ENCODE measurements at places on chromosomes 2 and 18.

DNA sequence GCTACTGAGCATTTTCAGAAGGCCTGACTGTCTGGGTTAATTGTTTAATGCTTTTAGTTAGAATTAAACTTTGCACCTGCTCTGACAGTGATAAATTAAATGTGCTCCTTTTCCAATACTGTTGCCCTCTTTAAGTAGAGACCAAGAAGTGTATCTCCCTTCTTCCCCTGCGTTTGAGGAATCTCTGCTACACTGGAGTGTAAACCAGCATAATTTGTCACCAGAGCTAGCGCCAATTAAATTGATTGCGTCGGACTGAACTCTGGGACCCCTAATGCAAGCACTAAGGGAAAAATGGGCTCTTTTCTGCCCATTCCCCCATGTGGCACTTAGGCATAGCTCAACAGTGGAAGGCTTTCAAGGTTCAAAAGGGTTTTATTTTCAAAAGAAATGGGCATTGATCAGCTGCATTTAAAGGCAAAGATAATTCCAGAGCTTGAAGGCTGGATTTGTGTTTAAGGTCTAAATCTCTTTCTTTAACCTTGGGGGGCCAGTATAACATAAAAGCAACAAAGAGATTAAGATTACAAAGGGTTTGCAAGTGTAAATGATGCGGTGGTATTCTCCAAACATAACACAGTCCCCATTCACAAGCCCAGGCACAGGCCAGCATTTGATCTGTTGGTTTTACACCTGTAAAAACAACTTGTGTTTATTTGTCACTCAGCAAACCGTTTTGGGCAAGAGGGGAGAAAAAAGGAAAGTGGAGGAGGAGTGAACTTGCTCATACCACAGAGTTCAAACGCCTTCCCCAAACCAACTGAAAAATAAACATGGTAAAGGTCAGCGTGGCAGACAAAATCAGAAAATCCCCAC lies 427.6 kb downstream of the BCL11A start:
- no peak for DNase-seq

DNA sequence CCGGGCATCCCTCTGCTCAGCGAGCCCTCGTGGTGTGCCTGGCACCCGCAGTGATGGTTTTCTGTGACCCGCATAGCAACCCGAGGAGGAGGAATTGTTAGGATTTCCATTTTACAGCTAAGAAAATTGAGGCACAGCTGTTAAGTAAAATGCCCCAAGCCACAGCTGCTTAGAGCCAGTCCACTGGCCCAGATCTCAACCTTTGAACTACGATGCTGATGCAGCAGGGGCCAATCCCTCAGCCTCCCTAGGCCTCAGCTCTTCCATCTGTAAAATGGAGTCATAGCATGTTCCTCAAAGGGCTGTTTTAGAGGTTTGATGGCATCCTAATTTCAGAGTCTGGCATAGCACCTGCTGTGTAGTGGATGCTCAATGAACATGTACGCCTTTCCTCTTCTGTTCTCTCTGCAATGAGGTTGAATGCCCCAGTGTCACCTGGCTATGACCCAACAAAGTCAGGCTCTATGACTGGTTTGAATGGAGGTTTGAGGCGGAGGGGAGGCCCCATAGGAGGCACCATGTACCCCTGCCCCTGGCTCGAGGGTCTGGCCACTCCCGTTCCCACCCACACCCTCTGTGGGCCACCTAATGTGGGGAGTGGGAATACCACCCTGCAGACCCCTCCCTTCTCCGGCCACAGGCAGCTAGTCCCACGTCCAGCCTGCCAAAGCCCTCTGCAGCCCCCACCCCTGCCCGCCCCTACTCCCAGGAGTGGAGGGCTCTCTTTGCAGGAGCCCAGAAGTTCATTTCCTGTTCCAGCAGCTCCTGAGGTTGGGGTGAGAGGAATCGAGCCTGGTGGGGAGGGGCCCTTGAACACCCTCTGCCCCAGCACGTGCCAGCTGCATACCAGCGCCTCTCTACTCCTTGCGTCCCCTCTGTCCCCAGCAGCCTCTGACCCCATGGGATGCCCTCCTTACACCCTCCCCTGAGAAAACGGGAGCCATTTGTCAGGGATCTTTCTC lies 31.0 kb downstream of the INHBB start:
- DNase-seq = no peak

- DNase-seq = no peak
Observed at GRCh38 chr2:18198677-18199076, 320.2 kb downstream of the KCNS3 start.

DNA sequence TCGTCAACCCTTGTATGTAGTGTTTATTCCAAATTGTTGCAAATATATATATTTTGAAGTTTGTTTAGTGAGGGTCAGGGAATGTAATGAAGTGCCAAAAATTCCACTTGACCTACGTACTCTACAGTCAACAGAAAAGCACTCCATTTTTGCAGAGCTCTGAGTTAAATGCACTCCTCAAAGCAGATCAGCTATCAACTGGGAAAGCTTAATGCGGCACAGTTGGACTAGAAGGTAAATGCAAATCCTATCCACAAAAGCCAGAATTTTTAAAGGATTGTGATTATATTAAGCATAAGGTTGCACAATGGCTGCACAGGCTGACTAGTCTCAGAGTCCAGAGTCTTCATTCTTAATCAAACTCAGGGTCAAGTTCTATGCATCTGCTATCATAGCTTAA lies 577.1 kb downstream of the ARHGAP15 start:
- DNase-seq = no peak

GRCh38 chr2:65022189-65022588 lies 33.0 kb downstream of the SLC1A4 start:
- no peak for DNase-seq

DNA sequence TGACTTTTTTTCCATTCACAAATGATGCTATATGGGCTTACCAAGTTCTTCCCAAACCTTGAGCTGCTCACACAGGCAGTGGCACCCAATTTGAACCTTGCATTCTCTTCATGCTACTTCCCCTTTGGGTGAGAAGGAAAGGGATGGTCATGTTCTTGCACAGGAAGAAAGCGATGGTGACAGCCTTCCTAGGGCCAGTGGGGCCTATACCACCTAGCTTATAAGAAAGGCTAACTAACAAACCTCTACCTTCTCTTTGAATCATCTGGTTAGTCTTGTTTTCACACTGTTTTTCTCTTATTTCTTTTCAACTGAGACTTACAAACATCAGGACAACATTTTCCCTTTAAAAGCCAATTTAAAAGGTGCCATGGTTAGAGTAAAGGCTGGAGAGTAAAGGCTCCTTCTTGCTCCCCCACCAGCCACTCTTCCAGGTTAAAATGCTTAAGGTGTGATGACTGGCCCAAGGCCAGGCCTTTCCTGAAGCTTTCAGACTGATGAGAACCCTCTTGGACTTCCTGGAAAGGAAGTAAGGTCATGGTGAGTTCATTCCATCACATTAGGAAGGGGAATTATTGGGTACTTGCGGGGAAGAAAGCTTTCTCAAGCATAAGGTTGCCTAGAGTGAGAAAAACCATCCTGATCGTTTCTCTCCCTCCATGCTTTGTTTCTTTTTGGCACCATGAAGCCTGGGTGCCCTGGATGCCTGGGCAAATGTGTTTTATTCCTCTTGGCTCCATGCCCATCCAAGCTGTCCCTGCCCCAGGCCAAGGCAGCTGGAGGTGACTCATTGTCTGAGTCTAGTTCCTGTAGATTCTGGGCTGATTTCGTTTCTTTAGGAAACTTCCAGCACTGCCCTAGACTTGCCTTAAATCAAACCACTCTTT lies 41.4 kb upstream of the ITGB6 start:
- DNase-seq = no peak

DNA sequence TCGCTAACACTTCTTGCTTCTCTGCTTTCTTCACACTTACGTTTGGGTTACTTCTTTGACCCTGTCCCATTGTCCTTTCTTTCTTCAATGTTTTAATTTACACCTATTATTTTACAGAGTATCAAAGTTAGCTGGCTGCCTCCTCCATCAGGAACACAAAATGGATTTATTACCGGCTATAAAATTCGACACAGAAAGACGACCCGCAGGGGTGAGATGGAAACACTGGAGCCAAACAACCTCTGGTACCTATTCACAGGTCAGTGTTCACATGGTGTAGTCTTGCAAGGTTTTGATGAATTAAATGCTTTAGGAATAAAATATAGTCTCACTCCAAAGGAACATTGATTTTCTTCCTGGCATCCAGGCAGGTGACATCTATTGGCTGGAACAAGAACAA lies 919.0 kb downstream of the MBD2 start:
- DNase-seq = no peak

DNA sequence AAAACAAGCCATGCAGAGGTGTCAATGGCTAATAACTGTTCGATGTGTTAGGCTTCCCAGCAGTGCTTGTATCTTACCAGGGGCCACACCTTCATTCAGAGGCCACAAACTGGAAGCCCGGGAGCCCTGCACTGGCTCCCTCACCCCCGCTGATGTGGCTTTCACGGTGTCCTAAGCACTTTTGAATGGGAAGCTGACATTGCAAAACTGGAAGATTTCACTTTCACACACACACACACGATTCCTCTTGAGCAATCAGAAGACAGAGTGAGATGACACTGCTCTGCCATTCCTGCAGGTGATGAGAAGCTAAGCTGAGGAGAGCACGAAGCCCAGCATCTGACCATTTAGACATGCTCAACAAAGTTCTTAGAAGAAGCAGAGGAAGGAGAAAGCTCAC lies 8.6 kb upstream of the ZNF407 start:
- no peak for DNase-seq

GRCh38 chr2:173048897-173049661 lies 26.6 kb upstream of the MAP3K20 start:
- DNase-seq = peak; percentile 95

GRCh38 chr18:2627821-2628276 lies 27.7 kb upstream of the SMCHD1 start:
- DNase-seq = no peak

DNA sequence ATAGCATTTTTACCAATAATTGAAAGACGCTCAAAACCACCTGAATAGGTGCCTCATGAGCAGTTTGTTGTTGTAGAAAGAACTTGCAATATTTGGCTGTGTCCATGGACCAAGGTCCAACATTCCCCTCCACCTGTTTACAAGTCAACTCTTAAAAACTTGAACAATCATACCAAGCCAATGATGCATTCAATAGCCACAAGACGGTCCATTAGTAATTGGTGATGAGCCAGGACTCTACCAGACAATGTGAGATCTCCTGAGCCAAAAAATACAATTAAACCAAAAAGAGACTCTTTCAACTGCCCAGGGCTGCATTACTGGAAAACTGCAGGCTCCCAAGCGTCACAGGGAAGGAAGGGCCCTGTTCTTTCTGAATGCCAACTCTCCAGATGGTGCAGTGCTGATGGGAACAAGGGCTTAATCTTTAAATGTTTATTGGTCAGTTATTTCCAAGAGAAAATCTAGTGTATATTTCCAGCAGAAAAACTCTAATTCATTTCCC lies 118.8 kb upstream of the EPB41L3 start:
- no peak for DNase-seq

DNA sequence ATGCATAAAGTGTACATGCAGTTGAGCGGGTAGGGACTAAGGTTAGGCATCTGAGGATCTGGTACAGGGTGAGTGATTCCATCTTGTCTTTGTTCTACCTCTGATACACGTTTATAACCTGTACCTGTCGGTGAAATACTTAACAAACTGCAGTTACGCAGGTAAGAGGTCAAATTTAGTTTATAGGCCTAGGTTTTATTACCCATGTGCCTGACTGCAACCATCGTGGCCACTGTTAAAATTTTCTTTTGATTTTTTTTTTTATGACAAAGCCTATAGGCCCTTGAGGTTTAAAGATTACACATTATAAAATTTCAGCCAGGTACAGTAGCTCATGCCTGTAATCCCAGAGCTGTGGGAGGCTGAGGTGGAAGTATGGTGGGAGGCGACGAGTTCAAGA lies 15.4 kb upstream of the HNMT start:
- DNase-seq = no peak

DNA sequence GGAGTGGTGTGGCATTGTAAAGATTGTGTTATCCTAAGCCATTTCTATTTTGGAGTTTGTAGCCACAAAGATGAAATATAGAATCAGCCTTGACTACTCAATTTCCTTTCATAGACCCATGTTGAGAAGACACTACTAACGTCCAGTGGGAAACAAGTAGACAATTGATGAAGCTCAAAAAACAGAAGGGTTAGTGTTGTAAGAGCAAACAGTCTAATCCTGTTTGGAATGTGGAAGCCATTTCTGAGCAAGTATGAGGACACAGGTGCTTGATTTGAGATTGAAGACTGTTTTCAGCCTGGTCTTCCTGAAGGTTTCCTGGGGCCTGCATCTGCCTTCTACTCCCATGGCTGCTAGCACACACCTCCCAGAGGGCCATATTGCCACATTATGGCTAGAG lies 29.1 kb downstream of the B3GNT2 start:
- no peak for DNase-seq

DNA sequence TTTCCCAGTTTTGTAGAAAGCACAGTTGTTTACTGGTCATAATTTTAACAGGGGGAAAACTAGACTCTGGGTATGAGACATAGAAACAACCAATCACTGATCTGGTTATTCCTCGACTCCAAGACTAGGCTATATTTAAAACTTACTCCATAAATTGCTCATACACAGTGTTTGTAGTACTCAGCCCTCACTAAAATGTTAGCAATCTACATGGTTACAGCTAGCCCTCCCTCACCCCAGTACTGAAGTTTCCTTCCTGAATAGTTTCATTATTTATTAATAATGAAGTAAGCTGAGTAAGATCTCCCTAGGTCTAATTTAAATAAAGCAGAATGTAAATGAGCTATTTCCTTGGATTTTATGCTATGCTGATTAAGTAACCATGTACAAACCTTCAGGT lies 275.1 kb downstream of the CDH20 start:
- DNase-seq = no peak

- DNase-seq = no peak
Observed at GRCh38 chr2:237501892-237502513, 15.0 kb downstream of the MLPH start.

GRCh38 chr2:216774620-216775019 lies 79.3 kb upstream of the IGFBP5 start:
- no peak for DNase-seq

DNA sequence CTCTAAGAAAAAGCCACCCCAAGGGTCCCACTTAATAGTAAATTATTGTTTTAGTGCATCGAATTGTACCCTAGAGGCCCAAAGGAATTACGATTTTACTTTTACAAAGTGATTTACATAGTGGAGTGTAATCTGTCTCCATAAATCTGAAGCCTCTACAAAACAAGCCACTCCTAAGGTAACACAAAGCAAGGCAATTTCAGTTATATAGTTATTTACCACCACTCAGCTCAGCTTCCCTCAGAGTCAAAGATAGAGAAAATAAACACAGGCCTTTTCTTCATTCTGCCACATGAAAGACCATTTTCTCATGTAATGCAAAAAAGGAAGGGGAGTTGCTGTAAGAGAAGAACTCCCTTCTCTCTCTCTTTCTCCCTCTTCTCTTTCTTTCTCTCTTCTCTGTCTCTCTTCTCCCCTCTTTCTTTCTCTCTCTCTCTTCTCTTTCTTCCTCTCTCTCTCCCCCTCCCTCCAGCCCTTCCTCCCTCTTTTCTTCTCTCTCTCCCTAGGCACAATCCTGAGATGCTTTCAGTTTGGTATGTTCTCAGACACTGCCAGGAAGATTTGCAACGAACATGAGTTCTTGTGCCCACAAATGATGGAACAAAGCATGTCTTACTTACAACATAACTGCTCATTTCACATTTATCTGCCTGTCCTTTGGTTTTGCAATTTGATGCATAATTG lies 264.5 kb downstream of the BCL2 start:
- no peak for DNase-seq

Data from BJ (cell line).